ENCODE measurements at places on chromosomes 1 and 21. TPM values are rescaled to one million over a fixed set of nuclear protein-coding genes. Genes with fewer than 3 reads are reported as not detected.

- no peak for DNase-seq
Measured at GRCh38 chr1:15676688-15677661, 7.1 kb upstream of the PLEKHM2 start.

- DNase-seq, result no peak
Measured at GRCh38 chr1:43066578-43066977, 105.5 kb downstream of the EBNA1BP2 start.

Gene GRIK3
- total RNA-seq, result 5.9 TPM

Gene ITLN2
- total RNA-seq, result 0.82 TPM

Gene PDZK1IP1
- 36.1 TPM for total RNA-seq

Gene SPRR5
- total RNA-seq, result not detected

Gene RNU1-2
- total RNA-seq, result under 0.01 TPM

Gene FAM3B
- total RNA-seq, result 19.4 TPM

GRCh38 chr1:1752190-1752589 lies 26.1 kb downstream of the NADK start:
- DNase-seq, result no peak

DNA sequence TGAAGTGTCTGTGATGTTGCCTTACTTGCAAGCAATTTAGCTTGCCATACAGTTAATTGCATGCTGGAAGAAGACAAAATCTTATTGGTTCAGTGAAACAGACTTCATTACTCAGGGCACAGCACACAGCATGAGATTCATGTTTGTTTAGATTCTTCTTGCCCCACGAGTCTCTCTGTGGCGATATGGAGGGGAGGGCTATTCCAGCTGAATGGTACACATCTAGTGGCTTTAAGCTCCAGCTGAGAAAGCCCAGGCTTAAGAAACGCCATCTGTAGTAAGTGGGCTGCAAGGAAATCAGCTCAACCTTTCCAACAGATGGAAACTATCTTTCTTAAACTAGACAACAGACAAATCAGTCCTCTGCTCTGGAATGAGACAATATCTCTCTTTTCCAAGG lies 1022.0 kb downstream of the NCAM2 start:
- DNase-seq, result no peak

GRCh38 chr1:20710469-20711284 lies 7.1 kb downstream of the KIF17 start:
- DNase-seq, result no peak

DNA sequence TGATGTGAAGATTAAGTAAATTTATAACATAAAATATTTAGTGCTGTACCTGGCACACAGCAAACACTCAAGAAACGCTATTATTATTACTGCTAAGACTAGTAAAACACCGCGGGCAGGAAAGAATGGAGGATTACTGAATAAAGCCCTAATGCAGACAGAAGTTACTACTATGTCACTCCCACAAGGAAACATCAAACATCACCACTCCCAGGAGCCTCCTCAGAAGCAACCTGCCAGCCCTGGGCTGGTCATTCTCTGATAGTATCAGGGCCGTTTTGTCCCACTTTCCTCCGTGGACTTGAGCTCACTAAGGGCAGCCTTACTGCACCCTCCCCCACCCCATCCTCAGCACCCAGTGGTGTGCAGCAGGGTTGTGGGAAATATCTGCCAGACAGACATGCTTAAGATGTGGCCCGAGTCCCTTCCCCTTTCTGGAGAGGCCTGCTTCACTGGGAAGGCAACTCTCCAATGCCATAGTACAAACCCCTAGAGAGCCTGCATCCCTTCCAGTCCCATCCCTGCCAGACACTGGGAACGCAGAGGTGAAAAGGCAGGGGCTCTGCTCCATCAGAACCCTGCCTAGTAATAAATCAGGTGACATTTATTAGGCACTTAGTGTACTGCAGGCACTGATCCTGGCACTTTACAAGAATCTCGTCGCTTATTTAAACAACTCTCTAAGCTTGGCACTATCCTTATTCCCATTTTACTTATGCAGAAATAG lies 41.7 kb upstream of the ECE1 start:
- DNase-seq, result peak; percentile 63

DNA sequence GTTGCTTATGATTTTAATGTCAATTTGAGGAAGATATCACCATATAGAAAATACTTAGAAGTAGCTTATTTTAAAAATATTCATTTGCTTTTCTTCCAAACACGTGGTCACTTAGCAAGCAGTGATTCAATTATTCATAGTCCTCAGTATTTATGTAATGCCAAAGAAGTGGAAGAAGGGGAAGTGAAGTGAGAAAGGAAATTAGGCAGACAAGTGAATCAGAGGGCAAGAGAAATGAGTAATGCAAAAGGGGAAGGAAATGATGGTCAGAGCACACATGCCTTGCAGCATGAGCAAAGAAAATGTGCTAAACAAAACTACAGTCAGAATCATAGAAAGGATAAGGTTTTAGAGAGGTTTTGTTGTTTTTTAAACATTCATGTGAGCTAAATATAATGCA lies 31.8 kb downstream of the SDCCAG8 start:
- DNase-seq, result no peak

- peak; percentile 75 for DNase-seq
Measured at GRCh38 chr1:65254320-65255034, 54.9 kb upstream of the DNAJC6 start.

Gene GJA8
- 1.1 TPM for total RNA-seq

Gene ADAM30
- not detected for total RNA-seq

DNA sequence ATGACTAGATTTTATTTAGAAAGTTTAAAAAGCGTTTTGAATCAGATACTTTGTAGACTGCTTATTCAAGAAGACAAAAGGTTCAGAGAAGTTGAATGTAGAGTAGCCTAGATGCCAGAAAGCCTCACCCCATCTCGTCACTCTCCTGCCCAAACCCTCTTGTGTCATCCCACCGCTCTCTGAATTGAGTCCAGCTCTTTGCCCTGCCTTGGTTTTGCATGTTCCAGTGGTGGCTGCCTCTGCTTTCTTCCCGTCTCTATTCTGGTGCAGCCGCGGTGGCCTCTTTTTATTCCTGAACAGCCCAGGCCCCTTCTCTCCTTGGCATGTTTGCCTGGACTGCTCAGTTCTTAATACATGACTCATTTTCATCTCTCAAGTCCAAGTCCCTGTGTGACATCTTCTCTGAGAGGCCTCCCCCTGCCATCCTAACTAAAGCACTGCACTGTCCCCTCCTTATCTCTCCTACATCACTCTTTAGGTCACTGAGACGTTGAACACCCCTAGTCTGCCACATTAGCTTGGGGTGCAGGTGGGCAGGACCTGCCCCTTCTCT lies 22.9 kb downstream of the PRDM2 start:
- DNase-seq, result no peak

Gene VHLL
- total RNA-seq, result not detected

DNA sequence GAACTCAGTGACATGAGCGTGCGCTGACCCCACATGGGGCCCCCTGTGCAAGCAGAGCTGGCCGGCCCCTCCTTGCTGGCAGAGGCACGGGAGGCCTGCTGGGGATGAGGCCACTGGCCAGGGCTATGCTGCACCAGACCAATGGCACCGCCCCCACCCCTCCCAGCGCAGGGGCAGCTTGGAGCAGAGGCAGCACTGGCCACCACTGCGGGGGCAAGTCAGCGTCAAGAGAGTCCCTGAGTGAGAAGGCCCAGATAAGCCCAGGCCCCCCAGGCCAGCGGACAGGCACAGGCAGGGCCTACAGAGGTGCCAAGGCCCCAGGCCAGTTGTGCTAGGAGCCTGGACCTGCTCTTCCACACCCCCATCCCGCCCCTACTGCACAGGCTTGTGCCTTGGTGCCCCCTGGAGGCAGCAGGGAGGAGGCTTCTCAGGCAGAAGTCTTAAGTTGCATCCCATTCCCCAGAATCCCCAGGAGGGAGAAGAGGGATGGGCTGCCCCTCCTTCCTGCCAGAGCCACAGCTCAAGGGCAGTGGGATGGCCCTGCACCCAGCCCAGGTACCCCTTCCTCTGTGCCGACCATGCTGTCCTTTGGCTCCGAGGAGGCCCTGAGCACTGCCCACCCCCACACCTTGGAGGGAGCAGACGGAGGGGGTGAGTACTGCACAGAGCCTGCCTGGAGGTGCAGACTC lies 35.8 kb downstream of the EPHX1 start:
- DNase-seq, result peak; percentile 82

Gene LCE2C
- 1.8 TPM for total RNA-seq

Gene ARV1
- 27.6 TPM for total RNA-seq

- peak; percentile 31 for DNase-seq
Measured at GRCh38 chr1:94863297-94863911, 43.2 kb downstream of the SLC44A3 start.

DNA sequence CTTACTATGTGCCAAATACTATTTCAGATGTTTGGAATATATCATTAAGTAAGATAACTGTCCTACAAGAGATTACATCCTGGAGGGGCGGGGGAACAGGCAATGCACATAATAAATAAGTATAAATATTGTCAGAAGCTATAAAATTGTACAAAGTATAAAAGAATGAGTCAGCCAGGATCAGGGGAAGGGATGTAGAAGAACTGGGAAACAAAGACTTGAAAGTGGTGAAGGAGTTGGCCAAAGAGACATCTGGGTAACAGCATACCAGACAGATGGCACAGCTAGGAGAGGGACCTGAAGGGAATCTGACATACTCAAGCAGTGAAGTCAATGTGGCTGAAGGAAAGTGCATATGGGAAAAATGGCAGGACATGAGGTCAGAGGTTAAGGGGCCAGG lies 53.9 kb downstream of the CYYR1 start:
- no peak for DNase-seq

Gene HJV
- 1.2 TPM for total RNA-seq

DNA sequence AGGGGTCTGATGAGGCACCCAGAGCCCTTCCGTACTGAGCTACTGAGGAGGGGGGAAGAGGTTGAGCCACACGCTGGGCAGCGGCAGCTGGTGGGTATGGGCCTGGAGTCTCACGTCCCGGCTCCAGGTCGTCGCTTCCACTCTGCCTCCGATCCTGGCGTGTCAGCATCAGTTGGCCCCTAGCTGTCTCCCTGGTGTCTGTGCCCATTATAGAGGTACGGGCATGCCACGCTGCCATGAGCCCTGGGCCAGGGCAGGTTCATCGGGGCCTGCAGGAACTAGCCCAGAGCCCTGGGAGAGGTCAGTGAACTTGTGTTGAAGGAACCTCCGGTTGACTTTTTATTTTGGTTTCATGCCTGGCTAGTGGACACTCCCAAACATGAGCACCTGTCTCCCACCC lies 18.2 kb downstream of the COQ8A start:
- no peak for DNase-seq

Gene GIPC2
- total RNA-seq, result 2.0 TPM

- DNase-seq, result no peak
Measured at GRCh38 chr1:97837161-97837560, 83.7 kb downstream of the DPYD start.

- DNase-seq, result no peak
Measured at GRCh38 chr1:20265250-20265649, 25.4 kb upstream of the VWA5B1 start.

DNA sequence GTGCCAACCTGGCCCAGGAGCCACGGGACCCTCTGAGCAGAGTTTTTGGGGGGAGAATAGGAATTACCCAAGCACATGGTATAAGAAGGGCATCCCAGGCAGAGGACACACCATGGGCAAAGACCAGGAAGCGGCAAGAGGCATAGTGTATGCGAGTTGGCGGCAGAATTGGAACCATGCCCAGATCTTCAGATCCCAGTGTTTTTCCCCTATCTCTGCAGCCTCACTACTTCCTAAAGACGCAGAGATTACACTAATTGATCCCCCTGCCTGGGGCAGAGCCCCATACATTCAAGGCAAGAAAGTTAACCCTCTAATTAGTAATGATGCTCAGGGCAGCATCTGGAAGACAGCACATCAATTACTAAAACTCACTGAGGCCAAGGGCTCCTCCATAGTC lies 48.2 kb downstream of the SYT2 start:
- no peak for DNase-seq

Data from prostate gland (tissue), 2 donors.